Stimulated activated CD4-positive, alpha-beta T cell treated with anti-CD3 and anti-CD28 coated beads, Interleukin-4, amount 100 ng/mL, for 48 hours (primary cell): ENCODE measurements at places on chromosomes 5 and 9.

DNA sequence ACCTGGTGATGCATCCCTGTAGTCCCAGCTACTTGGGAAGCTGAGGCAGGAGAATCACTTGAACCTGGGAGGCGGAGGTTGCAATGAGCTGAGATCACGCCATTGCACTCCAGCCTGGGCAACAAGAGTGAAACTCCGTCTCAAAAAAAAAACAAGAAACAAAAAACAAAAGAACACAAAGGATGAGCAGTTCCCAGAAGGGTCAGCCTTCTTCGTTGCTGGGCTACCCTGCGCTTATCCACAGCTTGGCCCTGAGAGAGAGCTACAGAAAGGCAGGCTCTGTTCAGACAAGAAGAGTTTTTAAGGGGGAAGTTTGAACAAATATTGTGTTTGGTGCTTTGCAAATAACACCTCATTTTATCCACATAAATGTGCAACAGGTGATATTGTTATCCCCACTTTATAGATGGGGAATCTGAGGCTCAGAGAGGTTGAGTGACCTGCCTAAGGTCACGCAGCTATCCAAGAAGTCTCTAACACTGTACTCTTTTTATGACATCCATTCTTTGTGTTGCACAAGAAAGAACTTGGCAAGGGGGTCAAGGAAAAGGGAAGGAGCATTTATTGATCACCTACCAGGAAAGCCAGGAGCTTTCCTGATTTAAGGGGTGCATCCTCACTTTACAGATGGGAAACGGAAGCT lies 63.7 kb upstream of the NEURL1B start:
- DNase-seq, result no peak

GRCh38 chr5:143536364-143536763 lies 132.9 kb upstream of the NR3C1 start:
- no peak for DNase-seq

DNA sequence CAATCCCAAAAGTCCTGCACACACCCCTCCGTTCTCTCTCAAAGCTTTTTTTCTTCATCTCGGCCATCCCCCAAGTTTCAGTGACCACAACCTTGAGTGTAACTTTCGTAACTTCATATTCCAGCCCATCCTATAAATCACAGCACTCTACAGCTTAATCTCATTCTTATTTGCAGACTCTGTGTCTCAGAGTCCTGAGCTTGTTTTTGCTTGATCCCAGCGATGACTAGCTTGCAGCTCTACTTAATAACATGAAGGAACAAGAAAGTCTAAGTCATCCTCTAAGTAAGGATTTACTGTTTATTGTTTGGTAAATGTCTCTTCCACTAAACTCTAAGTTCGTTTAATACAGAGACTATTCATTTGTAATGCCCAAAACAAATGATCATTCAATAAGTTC lies 2.6 kb upstream of the SPDL1 start:
- DNase-seq, result no peak

DNA sequence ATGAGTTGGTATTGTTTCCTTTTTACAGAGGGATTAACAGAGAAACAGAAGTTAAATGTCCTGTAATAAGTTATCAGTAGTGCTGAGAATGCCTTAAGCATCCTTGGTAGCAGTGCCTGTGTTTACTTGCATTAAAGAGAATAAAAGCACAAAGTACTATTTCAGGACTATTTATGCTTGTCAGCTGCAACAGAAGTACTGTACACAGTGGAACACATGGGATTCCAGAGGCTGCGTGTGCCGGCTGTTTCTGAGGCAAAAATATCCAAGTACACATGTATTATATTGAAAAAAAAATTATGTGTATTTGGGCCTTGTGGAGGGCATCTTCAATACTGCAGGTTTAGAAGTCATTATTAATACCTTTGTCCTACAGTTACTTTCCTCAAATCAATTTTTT lies 58.2 kb upstream of the ACTBL2 start:
- DNase-seq, result no peak

GRCh38 chr9:118721923-118722322 lies 647.3 kb downstream of the BRINP1 start:
- DNase-seq, result no peak

GRCh38 chr9:15509931-15510788 lies 610 bp downstream of the PSIP1 start:
- DNase-seq, result peak; percentile 45

DNA sequence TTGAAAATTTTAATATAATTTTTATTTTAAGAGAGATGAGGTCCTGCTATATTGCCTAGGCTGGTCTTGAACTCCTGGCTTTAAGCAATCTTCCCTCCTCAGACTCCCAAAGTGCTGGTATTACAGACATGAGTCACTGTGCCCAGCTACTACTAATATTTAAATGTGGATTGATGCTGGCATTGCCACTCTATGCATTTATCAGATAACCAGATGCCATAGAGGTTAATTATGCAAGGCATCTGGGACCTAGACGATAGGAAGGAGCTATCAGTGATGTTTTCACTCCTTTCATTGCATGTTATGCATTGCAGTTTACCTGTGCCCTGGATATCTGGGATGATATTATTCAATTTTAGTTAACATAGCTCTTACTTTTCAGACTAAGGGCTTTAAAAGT lies 127.0 kb downstream of the RPS23 start:
- no peak for DNase-seq

DNA sequence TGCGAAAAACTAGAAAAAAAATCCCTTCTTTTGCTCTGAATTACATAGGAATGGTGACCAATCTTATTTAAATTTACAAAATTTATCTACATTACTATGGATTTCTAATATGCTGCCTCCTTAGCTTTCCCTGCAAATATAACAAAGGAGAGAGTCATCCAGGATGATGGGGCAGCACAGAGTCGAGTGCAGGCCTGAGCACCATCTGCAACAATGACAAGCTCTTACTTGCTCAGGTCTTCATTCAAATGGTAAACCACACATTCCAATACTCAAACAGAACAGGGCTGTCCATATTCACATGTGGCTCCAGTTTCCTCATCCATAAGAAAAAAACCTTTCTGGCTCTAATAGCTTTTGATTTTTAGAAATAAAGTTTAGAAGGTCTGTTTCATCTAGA lies 33.5 kb upstream of the ZNF354B start:
- no peak for DNase-seq

DNA sequence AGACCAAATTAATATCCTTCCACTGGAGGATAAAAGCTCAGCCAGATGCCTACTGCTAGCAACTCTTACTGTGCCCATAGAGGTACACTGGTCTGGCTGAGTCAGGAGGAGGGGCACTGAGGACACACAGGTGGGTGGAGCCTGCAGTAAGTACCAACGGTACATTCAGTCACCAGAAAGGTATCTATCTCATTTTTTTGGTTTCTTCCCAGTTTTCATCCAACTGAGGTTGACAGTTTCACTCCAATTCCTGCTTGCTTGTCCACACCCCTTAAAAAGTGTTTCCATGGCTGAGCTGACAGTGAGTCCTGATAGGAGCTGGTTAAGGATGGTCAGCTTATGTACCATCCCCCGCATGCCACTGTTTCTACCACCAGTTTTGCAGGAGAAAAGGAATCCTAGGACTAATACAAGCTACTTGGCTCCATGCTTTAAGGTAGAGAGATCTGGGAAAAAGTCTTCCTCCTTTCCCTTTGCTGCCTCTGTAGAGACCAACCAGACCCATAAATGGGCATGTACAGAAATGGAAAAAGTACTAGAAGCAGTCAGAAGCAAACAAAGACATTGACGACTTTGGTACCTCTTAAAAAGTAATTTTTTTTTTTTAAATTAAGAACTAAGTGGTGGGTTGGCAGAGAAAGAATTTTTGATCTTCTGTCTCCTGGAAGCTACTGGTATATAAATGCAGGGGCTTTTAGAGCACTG lies 3.2 kb downstream of the ELL2 start:
- no peak for DNase-seq

GRCh38 chr5:169777159-169777558 lies 140.1 kb downstream of the DOCK2 start:
- no peak for DNase-seq

DNA sequence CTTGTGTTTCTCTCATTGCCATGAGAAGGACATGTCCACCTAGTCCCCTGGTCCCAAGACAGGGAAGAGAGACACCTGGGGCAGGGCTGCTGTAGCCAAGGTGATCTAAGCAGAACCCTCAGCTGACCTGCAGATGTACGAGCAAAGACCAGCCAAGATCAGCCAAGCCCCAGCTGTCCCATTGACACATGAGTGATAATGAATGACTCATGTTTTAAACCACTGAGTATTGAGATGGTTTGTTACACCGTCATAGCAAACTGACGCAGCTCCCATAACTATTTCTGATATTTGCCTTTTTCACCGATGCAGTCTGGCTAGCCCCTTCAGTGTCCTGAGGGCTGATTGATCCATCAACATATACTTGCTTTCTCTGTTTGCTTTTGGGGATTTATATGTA lies 6.7 kb downstream of the OR1K1 start:
- no peak for DNase-seq
